ENCODE measurements at places on chromosomes 1 and 21.

GRCh38 chr1:221212926-221213325 lies 333.7 kb downstream of the HLX start:
- DNase-seq = no peak

GRCh38 chr1:62800825-62801306 lies 16.9 kb downstream of the ATG4C start:
- DNase-seq = no peak

DNA sequence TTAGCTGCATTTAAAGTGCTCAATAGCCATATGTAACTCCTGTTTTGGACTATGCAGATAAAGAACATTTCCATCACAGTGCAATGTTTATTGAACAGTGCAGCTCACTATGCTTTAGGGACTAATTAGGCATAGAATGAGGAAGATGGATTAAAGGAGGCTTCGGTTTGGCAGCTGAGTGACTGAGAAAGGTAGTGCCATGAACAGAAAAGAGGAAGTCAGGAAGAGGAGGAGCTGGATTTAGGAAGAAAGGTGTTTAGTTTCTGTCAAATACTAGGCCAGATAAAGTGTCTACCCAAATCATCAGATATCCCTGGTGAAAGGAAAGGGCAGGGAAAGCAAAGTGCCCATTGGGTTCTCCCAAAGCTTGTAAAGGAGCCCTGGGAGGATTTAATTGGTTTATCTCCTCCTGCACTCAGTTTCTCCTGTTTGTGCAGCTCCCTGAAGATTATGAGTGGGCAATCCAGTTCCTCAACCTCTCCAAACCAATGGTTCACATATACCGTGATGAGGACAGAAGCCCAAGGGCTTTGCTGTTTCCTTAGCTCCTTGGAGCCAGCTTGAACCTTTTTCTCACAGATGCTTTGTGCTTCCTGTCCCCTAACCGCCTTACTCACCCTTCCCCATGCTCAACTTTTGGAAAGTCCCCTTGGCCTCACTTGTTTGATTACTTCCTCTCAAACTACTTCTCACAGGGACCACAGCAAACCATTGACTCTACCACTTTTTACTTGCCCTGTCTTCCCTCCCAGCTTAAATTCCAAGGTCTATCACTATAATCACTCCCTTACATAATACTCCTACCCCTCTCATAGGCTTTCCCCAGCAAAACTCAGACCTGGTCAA lies 3.5 kb upstream of the RAP1A start:
- peak; percentile 35 for DNase-seq

DNA sequence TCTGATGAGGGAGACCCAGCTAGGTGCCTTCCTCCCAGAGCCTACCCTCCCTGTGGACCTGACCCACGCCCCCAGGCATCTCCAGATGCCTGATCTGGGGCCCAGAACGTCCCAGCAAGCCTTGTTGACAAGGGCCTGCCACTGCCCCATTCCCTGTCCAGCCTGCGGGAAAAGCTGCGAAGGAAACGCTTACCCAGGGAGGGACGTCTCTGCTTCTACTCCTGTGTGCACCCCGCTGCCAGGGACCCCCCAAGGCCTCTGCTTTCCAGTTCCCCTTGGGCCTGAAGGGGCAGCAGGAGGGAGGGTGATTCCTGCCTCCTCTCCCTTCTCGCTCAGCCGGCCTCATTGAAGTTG lies 11.6 kb upstream of the CLSTN1 start:
- DNase-seq = no peak

DNA sequence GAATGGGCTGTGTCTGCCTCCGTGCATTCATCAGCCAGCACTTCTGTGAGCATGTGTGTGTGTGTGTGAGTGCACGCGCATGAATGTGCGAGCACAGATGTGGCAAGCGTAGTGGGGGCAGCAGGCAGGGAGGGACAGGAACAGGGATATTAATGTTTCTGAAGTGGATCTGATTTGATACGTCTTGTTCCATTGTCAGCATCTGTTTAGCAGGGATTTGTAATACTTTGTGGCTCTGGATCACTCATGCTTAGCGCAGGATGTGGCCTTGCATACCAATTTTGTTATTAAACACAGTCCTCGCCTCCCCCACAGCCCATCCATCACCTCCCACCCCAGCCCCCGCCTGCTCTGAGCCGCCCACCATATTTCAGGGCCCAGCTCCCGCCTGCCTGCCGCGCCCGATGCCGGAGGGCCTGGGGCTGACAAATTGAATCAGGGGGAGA lies 52.4 kb downstream of the TMEM53 start:
- no peak for DNase-seq

GRCh38 chr21:42231756-42232155 lies 12.8 kb downstream of the ABCG1 start:
- DNase-seq = no peak

- no peak for DNase-seq
These were observed 393.6 kb downstream of the AGBL4 start for GRCh38 chr1:49630156-49630555.

GRCh38 chr21:27079636-27080240 lies 112.8 kb upstream of the ADAMTS5 start:
- DNase-seq = no peak

DNA sequence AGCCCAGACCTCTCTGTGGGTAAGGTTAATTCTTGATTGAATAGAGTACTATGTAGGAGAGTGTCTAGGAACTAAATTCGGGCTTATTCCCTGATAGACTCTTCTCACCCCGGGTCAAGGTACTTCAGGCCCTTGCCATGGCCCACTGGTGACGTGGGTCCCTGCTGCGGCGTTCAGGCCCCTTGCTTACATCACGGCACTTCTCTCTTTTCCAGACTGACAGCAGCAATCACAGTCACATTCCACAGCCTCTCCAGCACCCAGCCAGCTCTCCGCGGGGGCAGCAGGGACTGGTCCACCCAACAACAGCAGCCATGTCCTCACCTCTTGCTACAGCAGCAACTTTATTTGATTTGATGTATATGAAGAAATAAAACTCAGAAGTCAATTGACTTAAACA lies 401.2 kb upstream of the VAMP3 start:
- DNase-seq = no peak

DNA sequence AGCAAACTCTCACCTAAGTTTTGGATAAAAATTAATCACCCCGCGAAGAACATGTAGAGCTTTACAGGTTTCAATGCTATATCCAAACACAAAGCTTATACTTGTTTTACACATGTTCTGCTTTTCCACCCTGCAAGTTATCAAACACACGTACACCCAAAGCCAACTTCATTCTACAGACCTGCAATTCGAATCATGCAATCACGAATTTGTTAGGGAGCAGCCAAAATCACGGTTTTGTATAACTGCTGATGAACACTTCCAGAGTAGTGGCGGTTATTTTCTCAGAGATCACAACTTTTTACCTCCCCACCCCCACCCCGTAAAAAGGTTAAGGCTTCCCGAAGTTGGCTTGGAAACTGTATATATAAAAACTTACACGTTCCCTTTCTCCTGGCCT lies 1.4 kb downstream of the HMGN1 start:
- no peak for DNase-seq

GRCh38 chr1:193456811-193457280 lies 270.4 kb upstream of the B3GALT2 start:
- DNase-seq = no peak

DNA sequence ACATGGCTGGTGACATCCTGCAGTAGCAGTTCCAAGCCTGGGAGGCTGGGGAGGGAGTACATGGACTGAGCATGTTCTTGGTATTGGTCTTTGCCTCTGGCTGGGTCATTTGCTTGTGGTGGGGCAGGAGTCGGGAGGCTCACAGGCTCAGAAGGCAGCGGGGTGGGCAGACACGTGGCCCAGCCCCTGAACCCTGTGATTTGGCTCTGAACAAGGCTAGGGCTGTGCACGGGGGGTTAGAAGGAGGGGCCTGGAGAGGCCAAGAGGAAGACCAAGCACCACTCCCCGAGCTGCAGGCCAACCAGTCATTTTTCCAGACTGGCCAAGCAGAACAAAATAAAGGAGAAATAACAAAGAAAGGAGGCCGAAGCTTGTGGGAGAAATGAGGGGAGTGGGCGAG lies 9.7 kb upstream of the PRELP start:
- no peak for DNase-seq

GRCh38 chr1:55816456-55817426 lies 601.6 kb upstream of the USP24 start:
- DNase-seq = no peak

DNA sequence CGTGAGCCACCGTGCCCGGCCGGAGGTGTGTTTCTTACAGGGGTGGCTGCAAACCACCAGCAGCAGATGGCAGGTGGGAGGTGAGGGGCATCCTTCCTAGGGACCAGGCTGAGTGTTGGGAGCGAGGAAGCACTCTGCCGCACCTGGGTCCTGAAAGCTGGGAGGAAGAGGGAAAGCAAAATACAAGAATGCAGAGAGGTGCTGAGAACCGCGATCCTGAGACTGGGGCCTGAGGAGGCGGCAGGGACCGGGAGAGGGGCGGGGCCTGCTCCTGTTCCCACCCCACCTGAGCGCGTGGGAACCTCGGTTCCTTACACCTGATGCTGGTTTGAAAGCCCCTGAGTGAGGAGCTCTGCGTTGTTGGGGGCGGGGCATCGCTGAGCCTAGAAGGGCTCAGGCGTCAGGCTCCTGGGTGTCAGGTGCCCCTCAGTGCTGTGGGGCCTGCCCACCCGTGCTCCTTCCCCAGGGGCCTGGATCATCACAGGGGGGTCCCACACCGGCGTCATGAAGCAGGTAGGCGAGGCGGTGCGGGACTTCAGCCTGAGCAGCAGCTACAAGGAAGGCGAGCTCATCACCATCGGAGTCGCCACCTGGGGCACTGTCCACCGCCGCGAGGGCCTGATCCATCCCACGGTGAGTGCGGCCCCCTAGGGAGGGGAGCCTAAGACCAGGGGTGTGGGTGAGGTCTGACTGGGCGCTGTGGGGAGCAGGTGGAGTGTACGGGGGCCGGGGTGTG lies 15.5 kb downstream of the TRPM2 start:
- no peak for DNase-seq

- no peak for DNase-seq
These were observed 342.4 kb downstream of the USP25 start for GRCh38 chr21:16072221-16072620.

DNA sequence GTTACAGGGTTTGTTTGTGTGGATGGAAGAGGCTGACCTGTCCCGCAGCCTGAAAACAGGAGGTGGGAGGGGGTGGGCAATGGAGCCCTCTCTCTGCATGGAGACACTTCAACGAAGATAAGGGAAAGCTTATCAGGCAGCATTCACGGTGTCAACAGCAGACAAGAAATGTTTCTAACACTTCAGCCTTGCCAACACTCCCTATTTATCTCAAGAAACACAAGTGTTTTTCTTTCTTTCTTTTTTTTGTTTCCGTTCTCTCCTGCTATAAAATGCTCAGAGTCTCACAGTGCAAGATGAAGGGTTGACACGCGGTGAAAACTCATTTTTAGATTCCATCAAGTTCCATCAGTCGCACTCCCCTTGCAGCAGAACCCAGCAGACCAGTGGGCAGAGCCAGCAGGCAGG lies 594.4 kb downstream of the MATN1 start:
- DNase-seq = no peak

DNA sequence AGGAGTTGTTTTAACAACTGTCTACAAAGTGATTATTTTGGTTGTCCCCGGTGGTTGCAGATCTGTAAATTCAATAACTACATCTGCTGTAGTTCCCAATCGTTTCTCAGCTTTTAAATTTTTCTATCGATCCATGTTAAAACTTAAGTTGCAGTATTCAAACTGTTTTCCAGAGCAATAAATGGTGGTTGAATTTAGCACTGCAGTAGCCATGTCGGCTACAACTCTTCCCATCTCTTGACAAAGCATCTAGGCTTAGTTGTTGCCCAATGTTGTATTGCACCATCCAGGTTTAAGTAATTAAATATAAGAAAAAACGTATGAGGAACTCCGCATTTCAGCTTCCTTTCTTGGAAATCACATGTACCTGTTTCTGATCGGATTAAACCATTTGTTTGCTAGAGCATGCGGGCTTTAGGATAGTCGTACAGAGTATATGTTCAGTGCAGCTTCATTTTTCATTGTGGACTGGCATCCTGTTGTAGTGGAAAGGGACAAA lies 996 bp downstream of the CNIH4 start:
- DNase-seq = no peak

DNA sequence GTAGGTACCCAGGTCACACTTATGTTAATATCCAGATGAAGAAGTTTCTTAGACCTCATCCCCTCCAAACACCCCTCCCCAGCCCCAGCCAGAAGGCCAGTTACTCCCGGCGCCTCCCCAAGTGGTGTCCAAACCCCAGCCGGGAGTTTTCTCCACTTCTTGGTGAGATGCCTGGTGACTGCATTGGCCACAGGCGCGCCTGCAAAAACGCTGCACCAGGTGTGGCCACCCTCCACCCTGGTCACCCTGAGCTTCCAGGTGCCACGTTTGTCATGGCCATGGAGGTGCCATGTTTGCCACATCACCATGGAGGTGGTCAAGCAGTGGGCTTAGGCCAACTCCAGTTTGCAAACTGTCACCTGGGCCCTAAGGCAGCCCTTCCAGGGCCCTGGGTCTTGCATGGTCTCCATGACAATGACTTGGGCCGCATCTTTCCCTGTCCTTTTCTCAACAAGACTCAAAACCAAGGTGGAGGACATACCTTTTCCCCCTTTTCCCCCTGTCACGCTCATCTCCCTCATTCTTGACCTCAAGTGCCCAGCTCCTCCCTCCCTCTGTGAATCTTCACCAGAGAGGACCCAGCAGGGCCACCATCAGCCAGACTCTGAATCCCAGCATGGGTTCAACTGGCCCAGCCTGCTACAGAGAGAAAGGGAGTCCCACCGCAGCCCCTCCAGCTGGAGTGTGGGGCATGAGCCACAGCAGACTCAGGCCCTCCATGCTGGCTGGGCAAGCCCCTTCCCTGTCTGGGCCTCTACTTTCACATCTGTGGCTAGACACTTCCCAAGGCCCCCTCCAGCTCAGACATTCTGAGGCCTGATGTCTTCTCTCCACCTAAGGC lies 125.9 kb upstream of the ZBTB40 start:
- DNase-seq = no peak
